ENCODE measurements at places on chromosomes 7 and 10. TPM values are rescaled to one million over a fixed set of nuclear protein-coding genes. Genes with fewer than 3 reads are reported as not detected.

GRCh38 chr10:43891241-43891640 is 242.6 kb upstream of the ZNF32 start:
- no peak for DNase-seq

GRCh38 chr7:151415375-151416105 is 5.7 kb upstream of the WDR86 start:
- no peak for DNase-seq

- no peak for DNase-seq
Observed at GRCh38 chr10:79425074-79425532, 20.3 kb downstream of the ZCCHC24 start.

GRCh38 chr10:29685506-29685905 is 50.7 kb upstream of the SVIL start:
- DNase-seq: no peak

Gene NEBL
- total RNA-seq: not detected

All from activated naive CD8-positive, alpha-beta T cell treated with anti-CD3 and anti-CD28 coated beads, Interleukin-2, amount 10 ng/mL, durations not matched to agents 7 days and 5 days (primary cell).